Activated CD4-positive, alpha-beta T cell treated with anti-CD3 and anti-CD28 coated beads for 4 hours (primary cell): ENCODE measurements at places on chromosomes 1 and 21.

GRCh38 chr1:193658691-193659090 is 472.3 kb upstream of the B3GALT2 start:
- no peak for DNase-seq

GRCh38 chr1:209727785-209728184 is 23.1 kb downstream of the HSD11B1 start:
- no peak for DNase-seq

DNA sequence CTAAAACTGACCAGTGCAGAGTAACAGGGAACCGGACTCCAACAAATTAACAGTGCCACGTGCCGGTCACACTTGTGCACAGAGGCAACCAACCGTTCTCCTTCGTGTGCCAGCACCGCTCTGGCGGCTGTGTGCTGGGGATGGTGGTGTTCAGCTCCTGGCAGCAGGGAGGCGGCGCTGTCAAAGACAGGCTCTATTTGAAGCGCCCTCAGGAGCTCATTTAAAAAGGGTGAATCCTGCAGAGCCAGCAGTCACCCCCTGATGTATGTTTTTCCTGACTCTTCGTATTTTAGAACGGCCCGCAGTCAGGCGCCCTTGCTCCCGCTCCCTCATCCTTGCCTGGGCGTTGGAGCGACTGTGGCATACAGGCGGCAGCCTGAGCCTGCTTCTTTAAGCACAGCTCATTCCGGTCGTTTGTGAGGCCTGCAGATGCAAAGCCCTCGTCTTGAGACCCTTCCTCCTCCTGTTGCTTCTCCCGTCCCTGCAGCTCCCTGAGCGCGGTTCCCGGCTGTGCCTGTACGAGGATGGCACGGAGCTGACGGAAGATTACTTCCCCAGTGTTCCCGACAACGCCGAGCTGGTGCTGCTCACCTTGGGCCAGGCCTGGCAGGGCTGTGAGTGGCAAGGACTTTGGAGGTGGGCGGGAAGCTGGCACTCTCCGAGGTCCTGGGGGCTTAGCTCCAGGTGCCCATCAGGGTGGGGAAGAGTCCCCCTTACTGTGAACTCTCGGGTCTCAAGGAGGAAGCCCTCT is 1.1 kb downstream of the DFFB start:
- no peak for DNase-seq

- DNase-seq = no peak
Measured at GRCh38 chr1:10744654-10745238, 51.7 kb downstream of the CASZ1 start.

GRCh38 chr1:205774198-205775014 is 876 bp downstream of the RAB29 start:
- DNase-seq = peak; percentile 18

- DNase-seq = no peak
Measured at GRCh38 chr21:36688324-36688723, 10.6 kb upstream of the SIM2 start.

DNA sequence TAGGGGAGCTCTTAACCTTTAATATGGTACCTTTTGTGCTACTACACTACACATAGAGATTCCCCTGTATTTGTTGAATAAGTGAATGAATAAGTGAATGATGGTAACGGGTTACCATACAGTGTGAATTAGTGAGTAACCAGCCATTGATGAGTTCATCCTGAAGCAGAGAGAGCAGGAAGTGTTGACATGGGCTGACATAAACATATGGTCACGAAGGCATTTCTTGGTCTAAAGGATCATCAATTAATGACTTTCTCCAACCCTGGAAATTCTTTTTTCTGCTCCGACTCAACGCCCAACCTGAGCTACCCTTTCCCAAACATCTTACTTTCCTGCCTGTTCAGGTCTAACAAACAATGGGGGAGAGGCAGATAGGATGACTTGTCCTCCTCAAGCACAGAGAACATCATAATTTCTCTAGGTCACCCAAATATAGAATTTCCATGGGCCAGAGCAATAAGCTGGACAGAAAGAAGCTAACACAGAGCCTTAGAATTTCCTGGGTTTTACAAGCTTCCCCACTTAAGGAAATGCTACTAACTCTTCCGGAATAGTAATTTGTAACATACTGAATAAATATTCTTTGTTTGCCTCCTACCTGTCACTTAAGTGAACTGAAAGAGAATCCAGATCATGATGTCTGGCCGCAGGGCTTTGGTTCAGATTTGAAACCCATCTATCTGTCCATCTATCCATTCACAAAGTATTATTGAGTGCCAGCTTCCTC is 114.7 kb upstream of the NGF start:
- no peak for DNase-seq

- DNase-seq = no peak
Measured at GRCh38 chr1:246081856-246082668, 425.0 kb downstream of the SMYD3 start.

DNA sequence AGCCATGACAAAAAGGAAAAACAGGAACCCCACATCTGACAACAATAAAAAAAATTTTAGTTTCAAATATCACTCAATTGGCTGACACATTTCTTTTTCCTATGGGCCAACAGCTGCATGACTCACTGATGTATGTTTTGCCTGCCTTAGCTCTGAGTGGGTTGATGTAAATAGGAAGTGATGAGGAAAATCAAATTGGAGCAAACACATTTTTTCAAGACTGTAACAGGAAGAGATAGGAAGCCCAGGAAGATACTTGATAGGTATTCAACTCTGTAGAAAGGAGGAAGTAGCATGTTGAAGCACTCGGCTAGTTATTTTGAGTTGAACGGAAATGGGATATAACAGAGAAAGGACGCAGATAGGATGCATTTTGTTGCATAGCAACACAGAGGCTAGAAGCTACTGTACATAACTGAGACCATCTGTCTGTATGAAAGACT is 168.0 kb upstream of the NR5A2 start:
- no peak for DNase-seq

GRCh38 chr1:223423641-223424233 is 30.5 kb downstream of the CCDC185 start:
- DNase-seq = no peak

GRCh38 chr21:15065392-15066122 is 757 bp upstream of the NRIP1 start:
- DNase-seq = peak; percentile 71

- no peak for DNase-seq
Measured at GRCh38 chr1:172622541-172622940, 36.4 kb upstream of the FASLG start.

DNA sequence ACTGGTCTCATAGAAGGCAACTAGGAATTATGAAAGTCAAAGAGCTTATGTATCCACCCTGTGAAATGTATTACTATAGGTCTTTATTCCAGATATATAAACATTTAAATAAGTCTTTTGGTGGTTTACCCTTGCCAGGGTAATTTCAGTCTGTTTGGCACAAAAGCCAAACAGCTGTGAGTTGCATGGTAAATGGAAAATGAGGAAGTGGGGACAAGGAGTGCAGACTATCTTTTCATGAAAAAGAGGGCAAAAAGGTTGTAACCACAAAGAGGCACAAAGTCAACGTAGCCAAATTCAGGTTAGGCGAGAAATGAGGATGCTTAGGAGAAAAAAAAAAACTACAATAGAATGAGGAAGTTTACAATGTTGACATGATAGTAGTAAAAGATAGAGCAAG is 492.3 kb upstream of the PRMT6 start:
- DNase-seq = no peak

GRCh38 chr1:229204921-229205777 is 65.8 kb upstream of the RAB4A start:
- peak; percentile 14 for DNase-seq

DNA sequence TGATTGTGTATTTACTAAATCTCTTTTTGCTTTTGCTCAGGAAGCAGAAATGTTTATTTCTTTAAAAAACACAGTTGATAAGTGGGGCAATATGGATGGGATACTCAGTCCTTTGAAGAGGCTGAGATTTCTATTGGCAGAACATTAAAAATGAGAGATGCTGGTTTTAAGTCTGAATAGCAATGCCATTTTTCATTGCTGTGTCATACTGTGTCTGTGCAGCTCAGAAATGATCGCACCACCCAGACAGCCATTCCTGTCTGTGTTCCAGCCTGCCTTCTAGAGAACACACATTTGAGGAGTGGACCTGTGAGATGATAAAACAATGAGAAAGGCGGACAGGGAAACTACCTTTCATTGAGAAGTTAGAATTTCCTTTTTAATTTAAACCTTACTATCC is 231.2 kb upstream of the USP24 start:
- no peak for DNase-seq

- no peak for DNase-seq
Measured at GRCh38 chr21:31922881-31923280, 50.1 kb downstream of the HUNK start.

GRCh38 chr1:209038316-209038715 is 545.2 kb upstream of the CAMK1G start:
- DNase-seq = no peak

DNA sequence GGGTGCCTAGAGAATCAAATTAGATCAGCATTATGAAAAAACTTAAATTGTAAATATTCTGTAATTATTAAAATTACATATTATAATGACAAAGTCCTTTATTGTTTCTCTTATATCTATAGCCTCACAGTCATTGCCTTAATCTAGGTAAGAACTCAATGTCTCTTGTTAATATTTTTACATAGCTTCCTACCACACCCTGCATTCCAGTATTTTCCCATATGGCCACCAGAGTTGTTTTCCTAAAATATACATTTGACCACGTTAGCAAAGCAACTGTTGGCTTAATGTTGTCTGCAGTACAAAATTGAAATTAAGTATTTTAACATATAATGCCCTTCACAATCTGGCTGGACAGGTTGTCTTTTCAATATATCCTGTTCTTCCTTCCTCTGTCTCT is 230.3 kb downstream of the DNAH14 start:
- DNase-seq = no peak

DNA sequence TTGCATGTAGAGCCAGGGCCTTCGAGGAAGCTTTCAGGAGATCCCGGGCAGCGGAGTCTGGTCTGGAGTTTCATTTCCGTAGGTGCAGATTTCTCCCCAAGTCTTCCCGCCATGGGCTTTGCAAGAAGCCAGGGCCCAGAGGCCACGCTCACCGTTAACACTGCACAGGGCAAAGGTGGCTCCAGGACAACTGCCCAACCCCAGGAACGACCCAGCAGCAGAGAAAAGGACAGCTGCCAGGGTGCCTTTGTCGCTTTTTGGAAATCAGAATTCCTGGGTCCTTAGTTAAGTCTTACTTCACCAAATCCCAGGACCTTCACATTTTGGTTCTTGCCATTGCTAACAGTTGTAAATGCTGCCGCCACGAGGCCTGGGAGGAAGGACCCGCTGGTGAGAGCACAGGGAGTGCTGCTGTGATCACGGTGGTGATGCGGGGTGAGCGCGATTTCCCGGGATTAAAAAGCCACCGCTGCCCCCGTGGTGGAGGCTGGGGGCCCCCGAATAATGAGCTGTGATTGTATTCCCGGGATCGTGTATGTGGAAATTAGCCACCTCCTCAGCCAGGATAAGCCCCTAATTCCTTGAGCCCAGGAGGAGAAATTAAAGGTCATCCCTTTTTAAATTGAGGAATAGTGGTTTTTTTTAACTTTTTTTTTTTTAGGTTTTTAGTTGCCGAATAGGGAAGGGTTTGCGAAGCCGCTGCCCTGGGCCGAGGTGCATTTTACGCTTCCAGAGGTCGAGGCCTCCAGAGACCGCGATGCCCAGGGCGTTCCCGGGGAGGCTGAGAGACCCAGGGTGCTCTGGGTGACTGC is 8.2 kb downstream of the SIM2 start:
- no peak for DNase-seq

- no peak for DNase-seq
Measured at GRCh38 chr21:36701756-36702621, 3.1 kb downstream of the SIM2 start.

DNA sequence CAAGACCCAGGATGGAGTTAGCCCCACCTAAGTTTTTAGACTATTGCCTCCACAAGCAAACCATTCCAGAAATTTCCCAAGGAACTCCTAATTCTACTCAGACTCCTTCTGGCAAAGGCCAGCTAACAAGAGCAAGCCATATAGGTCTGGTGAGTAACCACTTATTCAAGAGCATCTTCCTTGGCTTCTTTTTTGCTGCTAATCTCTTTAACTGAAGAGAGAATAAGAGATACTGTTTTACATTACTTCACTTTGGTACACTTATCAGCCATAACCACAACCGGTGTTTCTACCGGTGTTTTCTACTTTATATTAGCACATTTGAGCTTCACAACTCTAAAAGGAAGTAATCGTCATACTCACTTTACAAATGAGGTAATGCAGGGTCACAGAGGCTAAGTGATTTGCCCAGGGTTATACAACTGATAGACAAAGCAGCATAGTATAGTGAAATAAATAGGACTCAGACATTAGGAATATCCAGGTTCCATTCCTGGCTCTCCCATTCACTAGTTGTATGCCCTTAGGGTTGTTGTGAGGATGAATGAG is 1.7 kb upstream of the EPS15 start:
- no peak for DNase-seq

DNA sequence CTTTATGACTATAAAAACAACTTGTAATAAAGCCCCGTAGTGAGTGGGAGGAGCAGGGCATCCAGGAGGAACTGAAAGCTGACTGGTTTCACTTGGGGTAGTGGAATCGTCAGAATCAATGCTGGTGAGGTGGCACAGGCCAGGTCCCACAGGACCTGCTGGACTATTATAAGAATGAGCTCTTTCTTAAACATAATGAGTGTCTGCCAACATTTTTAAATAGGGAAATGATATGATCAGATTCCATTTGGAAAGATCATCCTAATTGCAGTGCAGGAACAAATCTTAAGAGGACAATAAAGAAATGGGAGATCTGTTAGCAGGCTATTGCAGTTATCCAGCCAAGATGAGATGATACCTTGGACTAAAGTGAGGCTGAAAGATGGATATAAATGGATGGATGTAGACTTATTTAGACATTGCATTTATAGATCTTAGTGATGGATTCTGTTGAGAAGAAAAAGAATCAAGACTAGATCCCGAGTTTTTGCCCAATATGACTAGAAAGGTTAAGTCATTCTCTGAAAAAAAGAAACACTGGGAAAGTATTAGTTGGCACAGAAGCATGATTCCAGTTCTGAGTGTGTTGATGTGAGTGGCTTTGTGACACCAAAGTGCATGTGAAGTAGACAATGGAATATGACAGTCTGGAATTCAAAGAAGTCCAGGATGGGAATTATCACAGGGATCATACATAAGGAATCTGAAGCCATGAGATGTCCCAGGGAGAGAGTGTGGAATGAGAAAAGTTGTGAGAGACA is 153.3 kb upstream of the SGIP1 start:
- DNase-seq = no peak

- no peak for DNase-seq
Measured at GRCh38 chr1:116448785-116449385, 75.8 kb downstream of the ATP1A1 start.

- DNase-seq = no peak
Measured at GRCh38 chr1:225666495-225666894, 13.6 kb upstream of the ENAH start.

GRCh38 chr1:159561497-159561896 is 25.7 kb upstream of the OR10J5 start:
- DNase-seq = no peak

- no peak for DNase-seq
Measured at GRCh38 chr1:234495231-234495990, 16.4 kb upstream of the TARBP1 start.

- no peak for DNase-seq
Measured at GRCh38 chr1:47231301-47232186, 481 bp downstream of the TAL1 start.

GRCh38 chr1:62589321-62589720 is 8.0 kb upstream of the ANGPTL3 start:
- DNase-seq = no peak
